ENCODE measurements at places on chromosomes 4 and X.

GRCh38 chr4:153420361-153420760, 45.8 kb upstream of the TMEM131L start:
- no peak for DNase-seq

DNA sequence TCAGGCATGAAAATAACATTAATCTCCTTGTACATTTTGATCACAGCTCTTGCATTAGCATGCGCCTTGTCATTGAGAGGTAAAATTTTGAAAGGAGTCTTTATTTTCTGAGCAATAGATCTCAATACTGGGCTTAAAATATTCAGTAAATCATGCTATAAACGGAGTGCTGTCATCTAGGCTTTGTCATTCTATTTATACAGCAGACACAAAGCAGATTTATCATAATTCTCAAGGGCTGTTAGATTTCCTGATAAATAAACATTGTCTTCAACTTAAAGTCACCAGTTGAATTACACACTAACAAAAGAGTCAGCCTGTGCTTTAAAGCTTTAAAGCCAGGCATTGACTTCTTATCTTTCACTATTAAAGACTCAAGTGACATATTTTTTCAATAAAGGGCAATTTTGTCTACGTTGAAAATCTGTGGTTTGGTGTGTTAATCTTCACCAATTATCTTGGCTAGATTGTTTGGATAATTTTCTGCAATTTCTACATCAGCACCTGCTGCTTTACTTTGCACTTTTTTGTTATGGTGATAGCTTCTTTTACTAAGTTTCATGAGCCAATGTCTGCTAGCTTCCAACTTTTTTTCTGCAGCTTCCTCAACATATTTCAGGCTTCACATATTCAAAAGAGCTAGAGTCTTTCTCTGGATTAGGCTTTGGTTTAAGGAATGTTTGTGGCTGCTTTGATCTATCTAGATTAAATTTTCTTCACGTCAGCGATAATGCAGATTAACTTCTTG, 27.9 kb upstream of the UGT2B4 start:
- no peak for DNase-seq

- DNase-seq: no peak
These were observed 67.3 kb downstream of the MCUB start for GRCh38 chr4:109627361-109627760.

DNA sequence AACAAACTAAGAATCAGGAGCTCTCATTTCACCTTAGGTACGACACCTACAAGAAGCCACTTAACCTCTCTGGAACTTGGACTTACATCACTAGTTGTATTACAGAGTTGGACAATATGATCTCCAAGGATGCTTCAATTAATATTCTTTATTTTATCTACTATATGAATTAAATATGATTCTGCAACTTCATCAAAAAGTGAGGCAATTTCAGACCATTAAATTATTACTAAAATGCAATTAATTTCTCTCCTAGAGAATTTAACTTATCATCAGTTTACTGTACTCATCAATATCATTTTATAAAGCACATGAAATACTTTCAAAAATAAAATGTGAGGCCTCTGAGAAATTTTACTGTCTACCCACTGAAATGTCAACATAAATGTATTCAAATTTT, 33.9 kb downstream of the SLC39A8 start:
- no peak for DNase-seq

DNA sequence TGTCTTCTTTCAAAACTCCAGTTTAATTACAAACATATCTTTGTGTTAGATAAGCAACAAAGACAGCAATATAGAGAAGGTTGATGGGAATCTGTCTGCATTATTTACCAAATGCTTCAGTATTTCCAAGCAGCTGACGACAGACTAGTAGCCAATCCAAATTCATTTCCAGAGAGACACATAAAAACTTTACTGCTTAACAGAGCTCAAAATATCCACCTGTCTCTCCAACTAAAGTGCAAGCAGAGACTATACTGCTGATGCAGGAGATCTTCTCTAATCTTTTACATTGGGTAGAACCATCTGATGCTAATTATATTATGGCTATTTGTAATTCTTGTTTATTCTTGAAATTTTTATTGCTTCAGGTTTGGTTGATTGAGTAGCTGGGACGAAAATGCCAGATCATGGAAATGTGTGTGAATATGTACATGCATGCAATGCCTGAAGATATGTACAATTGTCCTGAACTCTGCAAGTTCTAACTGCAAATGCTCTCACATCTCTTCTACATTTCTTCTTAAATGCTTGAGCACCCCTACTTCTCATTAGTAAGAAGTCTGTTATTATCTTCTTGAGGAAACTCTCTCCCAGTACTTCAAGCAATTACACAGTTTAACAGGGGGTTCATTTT, 200.0 kb downstream of the PDHA2 start:
- DNase-seq: no peak

GRCh38 chr4:23171976-23172375, 479.2 kb downstream of the GBA3 start:
- DNase-seq: no peak

GRCh38 chrX:11629593-11630211, 36.0 kb downstream of the ARHGAP6 start:
- no peak for DNase-seq

GRCh38 chr4:6154875-6155274, 45.5 kb downstream of the JAKMIP1 start:
- DNase-seq: no peak

GRCh38 chr4:147101678-147102077, 156.0 kb upstream of the TTC29 start:
- DNase-seq: no peak

DNA sequence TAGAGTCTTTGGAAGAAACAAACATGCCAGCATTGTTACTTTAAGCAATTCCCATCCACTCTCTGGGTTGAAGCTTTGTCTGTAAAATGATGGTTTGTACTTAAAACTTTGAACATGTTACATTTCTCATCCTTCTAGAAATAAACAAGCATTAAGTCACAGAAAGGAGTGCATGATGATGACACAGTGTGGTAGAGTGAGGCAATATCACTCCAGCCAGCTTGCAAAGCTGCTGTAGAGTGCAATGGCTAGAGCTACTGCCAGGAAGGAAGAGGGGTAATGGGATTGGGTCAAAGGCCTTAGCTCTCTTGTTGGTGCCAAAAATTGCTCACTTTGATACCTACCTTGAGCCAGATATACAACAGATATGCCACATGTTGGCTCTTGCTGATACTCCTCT, 12.3 kb upstream of the ENOX2 start:
- no peak for DNase-seq

- no peak for DNase-seq
These were observed 52.7 kb downstream of the ADGRA3 start for GRCh38 chr4:22463179-22463578.

DNA sequence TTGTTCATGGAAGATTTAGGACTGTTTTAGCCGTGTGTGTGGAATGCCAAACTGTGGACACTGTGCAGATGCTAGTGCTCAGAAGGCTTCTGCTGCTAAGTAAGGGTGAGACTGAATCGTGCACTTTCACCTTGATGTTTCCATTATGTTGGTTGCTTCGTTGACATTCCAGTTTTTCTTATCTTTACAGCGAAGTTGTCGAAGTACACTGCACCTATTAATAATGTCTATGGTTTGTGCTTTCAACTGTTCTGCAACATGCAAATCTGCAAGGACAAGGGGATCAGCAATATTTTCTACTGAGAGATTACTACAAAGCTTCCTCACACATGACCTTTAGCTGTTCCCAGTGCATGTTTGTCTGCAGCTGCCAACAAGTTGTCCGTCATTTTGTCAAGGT, 67.7 kb downstream of the UGT2A3 start:
- no peak for DNase-seq

- DNase-seq: no peak
These were observed 314.8 kb downstream of the PPP3CA start for GRCh38 chr4:101032541-101032940.

- no peak for DNase-seq
These were observed 112.9 kb downstream of the FRYL start for GRCh38 chr4:48667148-48667547.

- DNase-seq: no peak
These were observed 22.1 kb upstream of the SLC34A2 start for GRCh38 chr4:25633541-25633940.

- DNase-seq: no peak
These were observed 679.3 kb downstream of the FAT4 start for GRCh38 chr4:125994024-125994423.

GRCh38 chrX:134588806-134589205, 69.5 kb downstream of the PLAC1 start:
- no peak for DNase-seq

DNA sequence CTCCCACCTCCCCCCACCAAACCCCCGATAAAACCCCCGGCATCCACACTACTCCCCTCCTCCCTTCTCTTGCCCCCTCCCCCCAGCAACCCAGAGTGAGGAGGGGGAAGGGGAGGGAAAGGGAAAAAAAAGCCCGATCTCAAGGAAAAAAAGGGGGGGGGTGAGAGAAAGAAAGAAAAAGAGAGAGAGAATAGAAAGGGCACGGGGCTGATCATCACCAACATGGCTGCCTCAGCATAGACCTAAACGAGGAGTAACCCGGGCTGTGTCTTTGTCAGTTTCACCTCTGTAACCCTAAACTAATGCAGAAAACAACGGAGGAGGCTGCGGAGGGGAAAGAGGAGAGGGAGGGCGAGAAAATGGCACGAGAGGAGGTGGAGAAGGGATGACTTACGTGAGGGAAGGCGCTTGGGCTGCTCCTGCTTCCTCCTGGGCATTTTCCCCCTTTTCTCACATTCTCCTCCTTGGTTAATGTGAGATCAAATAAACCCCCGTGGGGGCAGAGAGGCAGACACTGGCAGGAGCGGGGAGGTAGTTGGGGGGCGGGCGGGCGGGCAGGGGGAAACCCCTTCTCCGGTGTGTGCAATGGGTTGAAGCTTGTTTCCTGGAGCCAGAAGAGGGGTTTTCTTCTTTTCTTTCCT, 532 bp downstream of the ZNF827 start:
- no peak for DNase-seq

DNA sequence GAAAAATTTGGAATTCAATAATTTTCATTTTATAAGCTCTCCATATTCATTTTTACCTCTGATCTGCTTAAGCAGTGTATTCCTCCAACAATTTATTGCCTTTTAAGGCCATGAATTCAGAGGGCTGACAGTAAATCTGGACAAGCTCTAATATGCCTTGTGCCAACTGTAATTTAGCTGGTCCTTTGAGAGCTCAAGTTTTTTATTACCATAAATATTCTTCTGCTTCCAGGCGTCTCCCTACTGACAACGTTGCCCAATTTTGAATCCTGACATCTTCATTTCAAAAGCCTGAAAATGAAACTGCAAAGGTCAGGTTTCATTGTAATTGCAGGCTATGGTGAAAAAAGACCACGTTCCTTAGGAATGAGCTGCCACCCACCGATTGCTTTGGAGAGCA, 95.8 kb upstream of the GEMIN8 start:
- no peak for DNase-seq

DNA sequence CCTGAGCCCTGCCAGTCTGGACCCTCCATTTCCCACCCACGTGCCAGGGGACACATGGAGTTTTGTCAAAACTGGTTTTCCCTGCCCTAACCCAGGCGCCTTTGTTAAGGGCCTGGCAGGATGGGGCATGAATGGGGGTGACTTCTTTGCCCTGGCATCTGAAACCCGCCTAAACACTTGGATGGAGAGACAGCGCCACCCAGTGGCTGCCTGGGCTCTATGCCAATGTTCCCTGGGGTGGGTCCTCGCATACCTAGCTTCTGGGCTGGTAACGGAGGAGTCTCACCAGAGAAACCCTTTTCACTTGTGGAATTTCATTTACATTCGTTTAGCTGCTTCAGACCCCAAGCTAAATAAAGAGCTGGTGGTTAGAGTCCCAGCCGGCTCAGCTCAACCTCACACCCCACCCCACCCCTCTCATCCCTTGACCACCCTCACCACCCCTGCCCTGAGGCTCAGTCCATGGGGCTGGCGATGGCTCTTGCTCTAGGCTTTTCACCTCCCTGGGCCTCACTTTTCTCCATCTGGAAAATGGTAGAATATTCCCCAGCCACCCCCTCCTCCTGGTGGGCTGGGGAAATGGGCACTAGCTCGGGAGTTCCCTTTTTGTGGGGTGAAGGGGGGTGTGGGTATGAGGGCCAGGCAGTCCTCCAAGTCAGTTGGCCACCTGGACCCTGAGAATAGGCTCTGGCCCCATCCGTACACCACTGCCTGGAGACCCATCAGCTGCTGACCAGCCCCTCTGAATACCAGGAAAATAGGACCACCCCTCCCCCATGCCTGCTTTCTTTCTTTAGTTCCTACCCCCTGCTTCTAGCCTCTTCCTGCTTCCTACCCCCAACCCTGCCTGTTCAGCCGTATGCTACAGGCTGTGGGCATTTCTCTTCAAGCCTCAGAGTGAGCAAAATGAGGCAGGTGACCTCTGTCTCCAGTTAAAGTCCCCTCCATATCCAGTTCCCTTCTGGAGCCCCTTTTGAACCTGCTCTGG, 57.1 kb upstream of the PJA1 start:
- peak; percentile 30 for DNase-seq

DNA sequence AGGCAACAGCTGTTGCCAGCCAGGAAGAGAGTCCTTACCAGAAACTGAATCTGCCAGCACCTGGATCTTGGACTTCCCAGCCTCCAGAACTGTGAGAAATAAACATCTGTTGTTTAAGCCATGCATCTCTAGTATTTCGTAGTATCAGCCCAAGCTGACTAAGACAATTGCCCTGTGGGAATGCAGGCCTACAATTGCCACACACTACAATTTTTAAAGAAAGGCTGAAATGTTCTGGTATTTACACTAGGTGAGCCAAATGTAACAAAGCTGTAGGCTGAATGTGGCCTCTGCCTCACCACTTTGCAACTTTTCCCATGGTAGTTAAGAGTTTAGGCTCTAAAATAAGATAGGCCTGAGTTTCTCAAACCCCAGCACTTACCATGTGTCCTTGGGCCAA, 59.1 kb downstream of the SPATA18 start:
- DNase-seq: no peak

GRCh38 chr4:179597301-179597700, 2155.1 kb upstream of the AGA start:
- DNase-seq: no peak

DNA sequence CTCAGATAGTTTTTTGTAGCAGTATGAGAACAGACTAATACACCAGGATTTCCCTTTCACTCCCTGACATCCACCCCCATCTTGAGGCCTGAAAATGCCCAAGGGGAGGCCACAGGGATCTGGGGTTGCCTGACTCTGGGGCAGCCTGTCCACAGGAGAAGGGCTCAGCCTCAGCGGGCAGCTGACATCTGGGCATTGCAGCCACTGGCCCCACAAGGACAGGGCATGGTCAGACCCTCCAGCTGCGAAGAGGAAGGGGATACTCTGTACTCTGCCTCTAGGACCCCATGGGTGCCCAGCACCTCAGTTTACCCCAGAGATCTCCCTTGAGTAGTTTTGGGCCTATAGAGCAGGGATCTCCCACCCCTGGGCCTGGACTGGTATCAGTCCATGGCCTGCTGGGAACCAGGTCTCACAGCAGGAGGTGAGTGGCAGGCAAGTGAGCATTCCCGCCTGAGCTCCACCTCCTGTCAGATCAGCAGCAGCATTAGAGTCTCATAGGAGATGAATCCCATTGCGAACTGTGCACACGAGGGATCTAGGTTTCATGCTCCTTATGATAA, 138.9 kb downstream of the HMX1 start:
- no peak for DNase-seq

DNA sequence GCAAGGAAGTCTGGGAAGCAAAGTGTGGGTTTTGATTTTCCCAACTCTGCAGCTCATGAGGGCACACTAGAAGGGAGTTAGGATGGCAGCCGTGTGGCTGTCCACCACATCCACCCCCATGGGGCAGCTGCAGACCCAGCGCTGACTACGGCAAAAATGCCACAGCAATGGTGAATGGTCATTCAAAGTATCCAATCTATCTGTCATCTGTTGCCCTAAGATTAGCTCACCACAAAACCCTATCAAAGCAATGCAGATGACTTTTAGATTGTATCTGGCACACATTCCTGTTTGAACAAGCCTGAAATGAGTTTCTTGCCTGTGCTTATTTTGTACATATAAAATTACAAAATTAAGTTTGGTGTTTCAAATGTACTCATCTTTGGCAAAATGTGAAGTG, 29.7 kb upstream of the HPSE start:
- no peak for DNase-seq

Data from hypothalamus (tissue), 51 donors.